Femur (tissue), 1 donor: ENCODE measurements at places on chromosomes 12 and 14.

DNA sequence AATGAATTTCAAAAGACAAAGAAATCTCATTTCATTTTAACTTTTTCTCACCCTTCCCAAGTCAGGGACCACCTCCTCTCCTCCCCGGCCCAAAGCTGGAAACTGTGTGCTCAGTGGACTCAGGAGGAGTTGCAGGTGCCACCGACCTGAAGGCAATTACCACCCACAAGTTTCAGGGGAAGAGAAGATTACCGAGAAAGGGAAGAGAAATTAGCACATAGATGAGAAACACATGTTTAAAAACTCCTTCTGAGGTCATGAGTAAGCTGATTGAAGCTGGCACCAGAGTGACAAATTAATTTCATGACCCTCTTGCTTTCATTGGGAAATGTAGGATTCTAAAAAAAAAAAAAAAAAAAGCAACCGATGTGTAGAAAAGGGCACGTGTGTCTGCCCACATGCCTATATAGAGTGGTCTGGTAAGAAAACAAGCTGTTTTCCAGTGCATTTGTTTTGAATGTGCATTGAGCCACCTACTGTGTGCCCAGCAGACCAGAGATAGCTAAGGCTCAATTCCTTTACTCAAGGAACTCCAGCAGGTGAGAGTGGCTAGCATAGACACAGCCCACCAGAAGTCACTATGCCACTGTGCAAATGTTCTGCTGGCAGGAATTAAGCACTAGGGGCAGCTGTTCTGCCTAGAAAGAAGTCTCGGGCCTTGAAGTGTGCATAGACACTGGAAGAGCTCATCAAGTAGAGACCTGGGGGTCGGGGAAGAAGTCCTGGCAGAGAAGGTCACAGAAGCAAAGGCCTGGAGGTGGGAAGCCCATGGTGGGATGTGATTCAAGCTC is 30.5 kb downstream of the DPF3 start:
- DNase-seq: no peak

DNA sequence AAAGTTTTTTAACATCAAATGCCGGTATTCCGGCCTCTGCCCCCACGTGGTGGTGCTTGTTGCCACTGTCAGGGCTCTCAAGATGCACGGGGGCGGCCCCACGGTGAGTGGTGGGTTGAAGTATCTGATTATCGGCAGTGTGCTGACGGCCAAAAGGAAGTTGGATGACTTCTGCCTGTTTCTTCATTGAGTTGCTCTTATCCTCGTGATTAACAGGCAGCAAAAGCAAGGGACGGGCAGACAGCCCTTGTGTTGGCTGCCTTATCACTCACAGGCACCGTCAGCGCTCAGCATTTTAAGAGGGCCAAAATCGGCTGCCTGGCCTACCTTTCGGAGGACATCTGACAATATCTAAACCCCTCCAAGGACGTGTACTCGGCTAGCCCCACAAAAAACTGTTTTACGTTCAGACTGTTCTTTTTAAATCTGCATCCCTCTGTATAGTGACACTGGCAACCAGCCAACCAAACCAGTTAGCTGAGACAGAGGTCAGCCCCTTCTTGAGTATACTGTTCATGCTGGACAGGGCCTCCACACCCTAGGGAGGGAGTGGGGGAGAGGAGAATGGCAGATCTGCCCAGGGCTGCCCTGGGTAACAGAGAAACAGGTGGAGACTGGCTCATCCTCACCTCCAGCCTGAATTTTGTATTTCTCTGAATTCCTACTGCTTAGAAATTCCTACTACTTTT is 22.9 kb upstream of the AKAP5 start:
- no peak for DNase-seq

GRCh38 chr12:104930388-104931326 is 27.4 kb downstream of the SLC41A2 start:
- no peak for DNase-seq

DNA sequence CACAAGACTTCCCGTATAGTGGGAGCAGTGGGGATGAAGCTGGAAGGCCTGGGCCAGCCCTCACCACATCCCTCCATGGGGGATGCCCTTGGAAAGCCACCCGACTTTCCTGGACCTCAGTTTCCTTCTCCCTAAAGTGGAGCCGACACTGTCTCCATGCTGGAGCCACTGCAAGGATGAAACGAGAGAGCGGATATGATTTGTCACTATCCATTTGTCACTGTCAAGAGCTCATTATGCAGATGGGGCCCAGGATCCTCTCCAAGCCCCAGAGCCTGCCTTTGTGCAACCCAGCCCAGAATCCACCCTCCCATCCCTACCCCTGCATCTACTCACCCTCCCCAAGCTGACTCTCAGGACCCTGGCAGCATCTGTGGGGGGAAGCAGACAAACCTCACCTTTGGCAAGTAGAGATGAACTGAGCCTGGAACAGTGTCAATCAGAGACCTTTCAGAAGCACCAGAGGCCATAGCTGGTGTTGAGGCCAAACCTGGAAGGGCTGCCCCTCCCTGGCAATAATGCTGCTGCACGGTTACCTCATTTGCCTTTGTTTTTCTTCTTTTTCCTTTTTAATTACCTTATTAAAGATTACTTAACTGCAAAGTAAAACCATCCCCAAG is 287.7 kb upstream of the RTL1 start:
- DNase-seq: peak; percentile 15

GRCh38 chr14:27553790-27554189 is 956.0 kb upstream of the NOVA1 start:
- no peak for DNase-seq

- DNase-seq: no peak
Observed at GRCh38 chr12:3523058-3523457, 32.1 kb downstream of the PRMT8 start.

DNA sequence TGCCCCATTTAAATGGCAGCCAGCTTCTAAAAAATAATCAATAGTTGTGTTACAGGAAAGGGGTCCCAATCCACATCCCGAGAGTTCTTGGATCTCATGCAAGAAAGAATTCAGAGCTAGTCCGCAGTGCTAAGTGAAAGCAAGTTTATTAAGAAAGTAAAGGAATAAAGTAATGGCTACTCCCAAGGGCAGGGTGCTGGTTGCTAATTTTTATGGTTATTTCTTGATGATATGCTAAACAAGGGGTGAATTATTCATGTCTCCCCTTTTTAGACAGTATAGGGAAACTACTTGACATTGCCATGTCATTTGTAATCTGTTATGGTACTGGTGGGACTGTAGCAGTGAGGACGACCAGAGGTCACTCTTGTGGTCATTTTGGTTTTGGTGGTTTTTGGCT is 591.3 kb downstream of the LRFN5 start:
- no peak for DNase-seq
